Effector memory CD4-positive, alpha-beta T cell (primary cell): ENCODE measurements at places on chromosomes 5 and 9.

DNA sequence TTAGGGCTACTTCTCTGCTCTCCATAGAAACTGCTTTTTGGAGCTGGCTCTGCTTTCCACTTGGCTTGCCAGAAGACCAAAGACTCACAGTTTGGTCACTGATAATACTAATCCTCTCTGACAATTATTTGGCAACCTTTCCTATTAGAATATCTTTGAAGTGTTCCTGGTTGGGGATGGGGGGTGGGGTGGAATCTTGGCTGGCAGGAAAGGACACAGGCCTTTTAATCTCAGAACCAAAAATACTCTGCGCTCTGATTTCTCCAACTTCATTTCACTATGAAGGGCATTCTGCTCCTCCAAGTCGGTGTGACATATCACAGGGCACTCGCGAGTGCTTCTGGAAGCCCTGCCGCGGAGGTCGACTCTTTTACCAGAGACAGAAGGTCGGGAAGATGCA lies 1329.0 kb upstream of the WWC1 start:
- no peaks in the 10 kb centered on the region for H3K27me3 ChIP-seq
- no peaks in the 10 kb centered on the region for H3K36me3 ChIP-seq
- H3K4me1 ChIP-seq = no peaks in the 10 kb centered on the region
- DNase-seq = no peak
- no peak overlapping the region for H3K27ac ChIP-seq

DNA sequence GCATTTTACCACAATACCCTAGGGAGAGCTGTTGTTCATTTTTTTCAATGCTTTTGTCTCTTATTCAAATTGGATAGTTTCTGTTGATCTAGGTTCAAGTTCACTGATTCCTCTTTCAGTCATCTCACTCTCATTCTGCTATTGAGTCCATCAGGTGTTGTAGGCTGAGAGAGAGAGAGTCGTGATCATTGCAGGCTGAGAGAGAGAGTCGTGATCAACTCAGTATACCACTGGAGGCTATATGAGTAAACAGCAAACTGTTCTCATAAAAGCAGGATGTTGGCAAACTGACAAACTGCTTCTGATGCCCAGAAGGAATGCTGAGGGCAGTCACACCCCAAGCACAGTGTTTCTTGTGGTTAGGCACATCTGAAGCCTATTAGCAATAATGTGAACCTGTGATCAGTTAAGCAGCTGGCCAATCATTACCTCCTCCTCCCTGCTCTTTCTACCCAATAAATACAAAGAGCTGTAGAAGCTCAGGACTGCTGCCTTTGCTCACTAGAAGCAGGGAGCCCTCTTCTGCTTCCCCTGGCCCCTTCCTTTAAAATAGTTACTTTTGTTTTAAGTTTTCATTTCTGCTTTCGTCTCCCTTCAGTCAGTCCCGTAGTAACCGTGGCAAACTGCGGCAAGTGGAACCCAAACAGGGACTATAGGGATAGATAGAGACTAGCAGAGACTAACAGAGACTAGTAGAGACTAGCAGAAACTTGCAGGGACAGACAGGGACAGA lies 476.1 kb upstream of the ACO1 start:
- H3K4me3 ChIP-seq = no peak overlapping the region
- H3K4me1 ChIP-seq = no peaks in the 10 kb centered on the region
- DNase-seq = no peak

GRCh38 chr9:112169368-112169767 lies 5.7 kb downstream of the SUSD1 start:
- H3K27ac ChIP-seq = no peak overlapping the region
- H3K4me1 ChIP-seq = peaks cover 25% of the 10 kb centered on the region
- H3K4me3 ChIP-seq = no peak overlapping the region
- DNase-seq = no peak
- no peaks in the 10 kb centered on the region for H3K27me3 ChIP-seq

DNA sequence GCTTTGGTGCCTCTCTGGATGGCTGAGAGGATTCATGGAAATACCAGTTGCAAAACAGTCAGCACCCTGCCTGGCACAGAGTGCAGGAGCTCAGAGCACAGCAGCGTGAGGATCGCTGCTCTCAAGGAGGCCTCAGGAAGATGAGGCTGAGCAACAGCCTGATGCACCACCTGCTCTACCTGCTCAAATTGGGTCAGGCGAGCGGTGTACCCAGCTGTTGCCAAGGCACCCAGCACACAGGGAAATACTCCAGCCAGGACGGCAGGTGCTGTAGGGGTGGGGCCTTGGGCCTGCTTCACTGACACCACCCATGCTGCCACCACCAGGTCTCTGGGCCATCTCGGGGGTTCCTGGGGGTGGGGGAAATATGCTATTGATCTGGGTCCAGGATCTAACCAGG lies 4.3 kb downstream of the EEIG1 start:
- peak overlapping the region; percentile 90 for H3K27ac ChIP-seq
- H3K27me3 ChIP-seq = no peaks in the 10 kb centered on the region
- peak overlapping the region; percentile 87 for H3K4me3 ChIP-seq
- peak; percentile 62 for DNase-seq
- H3K36me3 ChIP-seq = peaks cover 3% of the 10 kb centered on the region

GRCh38 chr5:76252437-76252836 lies 150.6 kb upstream of the IQGAP2 start:
- H3K4me3 ChIP-seq = no peak overlapping the region
- H3K27ac ChIP-seq = no peak overlapping the region
- DNase-seq = no peak
- no peaks in the 10 kb centered on the region for H3K4me1 ChIP-seq
- no peaks in the 10 kb centered on the region for H3K36me3 ChIP-seq

DNA sequence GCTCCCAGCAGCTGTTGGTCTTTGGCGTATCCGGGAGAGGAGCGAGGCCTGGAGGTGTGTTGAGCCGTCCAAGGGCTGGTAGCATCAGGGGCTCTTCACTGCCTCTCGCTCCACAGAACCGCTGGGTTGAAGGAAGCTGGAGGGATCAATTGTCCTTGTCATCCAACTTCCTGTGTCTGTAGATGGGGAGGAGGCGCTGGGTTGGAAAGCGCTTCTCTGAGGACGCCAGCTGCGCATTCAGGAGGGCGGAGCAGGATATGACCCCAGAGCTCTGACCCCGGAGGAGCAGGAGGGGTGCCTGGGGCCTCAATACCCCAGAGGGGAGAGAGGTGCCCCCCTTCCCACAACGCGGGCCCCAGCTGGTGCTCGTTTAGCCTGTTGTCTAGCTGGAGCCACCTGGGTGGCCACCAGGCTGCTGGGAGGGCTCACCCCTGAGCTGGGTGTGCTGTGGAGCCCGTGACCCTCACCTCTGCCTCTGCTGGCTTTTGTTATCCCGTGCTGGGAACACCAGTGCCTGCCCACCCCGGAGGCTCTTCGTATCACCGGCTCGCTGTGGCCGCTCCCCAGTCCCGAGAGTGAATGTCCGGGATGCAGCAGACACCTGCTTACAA lies 2.0 kb upstream of the DBH start:
- no peak overlapping the region for H3K27ac ChIP-seq
- H3K36me3 ChIP-seq = no peaks in the 10 kb centered on the region
- H3K27me3 ChIP-seq = no peaks in the 10 kb centered on the region
- no peak overlapping the region for H3K4me3 ChIP-seq
- H3K4me1 ChIP-seq = no peaks in the 10 kb centered on the region

GRCh38 chr9:81999806-82000205 lies 11.2 kb downstream of the SPATA31D1 start:
- no peaks in the 10 kb centered on the region for H3K27me3 ChIP-seq
- H3K4me3 ChIP-seq = no peak overlapping the region
- no peaks in the 10 kb centered on the region for H3K36me3 ChIP-seq
- no peak for DNase-seq

DNA sequence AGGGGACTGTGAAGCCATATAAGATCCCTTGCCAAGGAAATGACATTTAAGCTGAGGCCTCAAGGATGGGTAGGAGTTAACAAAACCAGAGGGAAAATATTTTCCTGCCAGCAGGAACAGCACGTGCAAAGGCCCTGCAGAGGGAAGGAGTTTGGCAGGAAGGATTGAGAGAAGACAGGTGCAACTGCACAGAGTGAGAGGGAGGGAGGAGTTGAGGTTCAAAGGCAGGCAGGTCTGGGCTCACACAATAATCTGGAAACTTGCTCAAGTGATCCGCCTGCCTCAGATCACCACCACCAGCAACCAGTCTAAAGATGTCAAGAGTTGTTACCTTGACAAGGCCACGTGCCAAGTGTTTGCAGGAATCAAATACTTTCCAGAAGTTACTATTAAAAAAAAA lies 31.1 kb upstream of the PWWP2A start:
- no peaks in the 10 kb centered on the region for H3K36me3 ChIP-seq
- H3K27me3 ChIP-seq = no peaks in the 10 kb centered on the region
- no peak overlapping the region for H3K4me3 ChIP-seq
- DNase-seq = no peak
- H3K27ac ChIP-seq = no peak overlapping the region
- H3K4me1 ChIP-seq = no peaks in the 10 kb centered on the region

DNA sequence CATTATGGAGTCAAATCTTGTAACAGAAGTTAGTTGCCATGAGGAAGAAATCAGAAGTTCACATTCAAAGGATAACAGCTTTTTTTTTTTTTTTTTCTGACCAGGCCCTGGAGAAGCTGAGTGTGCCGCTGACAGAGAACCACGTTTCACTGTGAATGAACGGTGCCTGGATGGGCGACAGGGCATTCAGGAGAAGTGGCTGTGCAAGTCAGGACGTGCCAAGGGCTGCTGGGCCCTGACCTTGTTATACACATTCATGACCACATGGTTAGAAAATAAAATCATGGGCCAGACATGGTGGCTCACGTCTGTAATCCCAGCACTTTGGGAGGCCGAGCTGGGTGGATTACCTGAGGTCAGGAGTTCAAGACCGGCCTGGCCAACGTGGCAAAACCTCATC lies 91.6 kb downstream of the ANKH start:
- H3K4me1 ChIP-seq = no peaks in the 10 kb centered on the region
- H3K27ac ChIP-seq = no peak overlapping the region
- no peaks in the 10 kb centered on the region for H3K27me3 ChIP-seq
- no peaks in the 10 kb centered on the region for H3K36me3 ChIP-seq

DNA sequence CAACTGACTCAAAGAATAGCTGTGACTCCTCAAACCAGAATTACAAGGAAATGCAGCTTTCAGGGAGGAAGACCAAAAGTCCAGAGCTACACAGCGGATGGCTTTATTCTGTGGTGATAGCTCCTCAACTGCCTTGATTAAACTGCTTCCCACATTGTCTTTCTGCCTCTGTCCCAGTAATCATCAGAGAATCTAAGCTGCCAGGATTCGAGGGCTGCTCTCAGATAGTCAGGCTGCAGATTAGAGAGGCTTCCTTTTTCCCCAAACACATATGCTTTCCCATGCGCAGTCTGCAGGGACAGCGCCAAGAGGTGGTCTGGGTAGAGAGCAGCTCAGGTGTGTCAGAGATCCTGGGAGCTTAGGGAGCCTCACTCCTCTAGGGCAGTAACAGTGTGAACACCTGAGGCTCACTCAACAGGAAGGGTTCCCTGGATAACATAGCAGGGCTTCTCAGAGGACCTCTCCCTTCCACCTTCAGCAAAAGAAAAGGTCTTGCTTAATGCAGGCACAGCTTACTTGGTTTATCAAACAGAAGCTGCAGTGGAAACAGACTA lies 439.9 kb upstream of the TLE4 start:
- no peak overlapping the region for H3K27ac ChIP-seq
- H3K36me3 ChIP-seq = no peaks in the 10 kb centered on the region
- no peaks in the 10 kb centered on the region for H3K27me3 ChIP-seq
- no peak for DNase-seq
- no peaks in the 10 kb centered on the region for H3K4me1 ChIP-seq

DNA sequence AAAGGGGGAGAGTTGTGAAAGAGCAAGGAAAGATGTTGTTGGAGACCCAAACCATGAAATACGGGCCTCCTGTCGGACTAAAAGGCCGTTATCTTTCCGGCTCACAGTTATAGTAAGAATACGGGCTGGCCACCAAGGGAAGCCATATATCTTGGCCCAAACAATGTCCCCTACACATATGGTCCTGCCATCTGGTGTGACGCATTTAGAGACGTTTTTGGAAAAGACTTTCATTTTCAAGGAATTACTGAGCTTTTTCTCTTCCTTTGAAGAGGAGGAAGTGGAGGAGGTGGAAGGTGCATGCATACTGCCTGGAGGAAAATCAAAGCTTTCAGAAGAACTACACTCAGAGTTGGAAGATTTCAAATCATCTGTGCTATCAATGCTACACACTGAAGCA lies 26.7 kb downstream of the PWWP2A start:
- no peak for DNase-seq
- H3K4me1 ChIP-seq = no peaks in the 10 kb centered on the region
- no peak overlapping the region for H3K27ac ChIP-seq
- peaks cover 25% of the 10 kb centered on the region for H3K36me3 ChIP-seq
- H3K27me3 ChIP-seq = no peaks in the 10 kb centered on the region
- no peak overlapping the region for H3K4me3 ChIP-seq

DNA sequence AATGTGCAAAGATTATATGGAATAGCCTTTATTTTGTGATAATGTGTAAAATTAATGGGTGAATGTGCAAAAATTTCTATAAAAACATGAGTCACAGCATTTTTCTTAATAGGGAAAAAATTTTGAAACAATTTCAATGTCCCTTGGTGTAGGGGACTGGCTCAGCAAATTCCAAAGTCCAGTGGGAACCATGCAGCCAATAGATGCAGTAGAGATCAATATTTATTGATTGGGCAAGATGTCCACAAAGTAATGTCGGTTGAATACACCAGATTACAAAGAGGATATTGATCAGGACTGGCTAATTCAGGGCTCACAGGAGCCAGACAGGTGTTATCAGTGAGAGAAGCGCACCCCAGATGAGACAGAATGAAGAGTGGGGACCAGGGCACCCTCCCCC lies 62.5 kb downstream of the AMBP start:
- no peaks in the 10 kb centered on the region for H3K4me1 ChIP-seq
- no peak overlapping the region for H3K27ac ChIP-seq
- H3K4me3 ChIP-seq = no peak overlapping the region
- H3K36me3 ChIP-seq = no peaks in the 10 kb centered on the region
- no peaks in the 10 kb centered on the region for H3K27me3 ChIP-seq

DNA sequence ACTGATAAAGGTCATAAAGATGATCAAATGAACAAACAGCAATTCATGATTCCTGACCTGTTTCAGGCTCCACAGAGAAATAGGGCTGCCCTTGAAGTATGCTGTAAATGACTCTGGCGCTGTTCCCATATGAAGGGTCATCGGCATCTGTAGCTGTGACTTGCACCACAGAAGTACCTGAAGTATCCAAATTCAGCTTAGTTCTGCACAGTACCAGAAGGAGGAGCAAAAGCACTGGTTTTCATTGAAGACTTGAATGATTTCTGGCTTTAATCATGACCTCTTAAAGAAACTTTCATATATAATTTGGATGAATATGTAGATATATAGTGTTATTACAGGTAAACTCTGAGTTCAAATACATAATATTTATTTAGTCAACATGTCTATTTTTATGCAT lies 109.1 kb downstream of the CDH10 start:
- no peaks in the 10 kb centered on the region for H3K36me3 ChIP-seq
- H3K4me1 ChIP-seq = no peaks in the 10 kb centered on the region
- no peak for DNase-seq

DNA sequence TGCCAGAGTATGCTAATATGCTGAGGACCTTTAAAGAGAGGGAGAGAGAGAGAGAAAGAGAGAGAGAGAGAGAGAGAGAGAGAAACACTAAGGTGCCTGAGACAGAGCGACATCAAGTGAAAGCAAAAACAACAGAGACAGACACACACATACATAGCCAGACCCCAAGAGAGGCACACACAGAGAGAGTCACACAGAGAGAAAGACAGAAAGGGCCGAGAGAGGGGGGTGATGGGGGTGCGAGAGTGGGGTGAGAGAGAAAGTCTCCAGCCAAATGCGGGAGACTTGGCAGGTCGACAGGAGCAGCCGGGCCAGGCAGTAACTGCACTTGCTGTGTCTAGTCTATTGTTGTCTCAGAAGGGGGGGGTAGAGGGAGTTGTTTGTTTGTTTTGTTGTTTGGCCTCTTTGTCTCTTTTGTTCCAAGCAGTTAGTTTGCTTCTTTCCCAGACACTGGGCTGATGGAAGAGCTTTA lies 30.1 kb upstream of the NFIB start:
- DNase-seq = no peak
- H3K27me3 ChIP-seq = peaks cover 33% of the 10 kb centered on the region
- no peaks in the 10 kb centered on the region for H3K4me1 ChIP-seq
- H3K36me3 ChIP-seq = no peaks in the 10 kb centered on the region
